ENCODE measurements at places on chromosomes 5 and 9.
A peak's percentile ranks its signal among the peaks of the same experiment; 100 is the strongest.

DNA sequence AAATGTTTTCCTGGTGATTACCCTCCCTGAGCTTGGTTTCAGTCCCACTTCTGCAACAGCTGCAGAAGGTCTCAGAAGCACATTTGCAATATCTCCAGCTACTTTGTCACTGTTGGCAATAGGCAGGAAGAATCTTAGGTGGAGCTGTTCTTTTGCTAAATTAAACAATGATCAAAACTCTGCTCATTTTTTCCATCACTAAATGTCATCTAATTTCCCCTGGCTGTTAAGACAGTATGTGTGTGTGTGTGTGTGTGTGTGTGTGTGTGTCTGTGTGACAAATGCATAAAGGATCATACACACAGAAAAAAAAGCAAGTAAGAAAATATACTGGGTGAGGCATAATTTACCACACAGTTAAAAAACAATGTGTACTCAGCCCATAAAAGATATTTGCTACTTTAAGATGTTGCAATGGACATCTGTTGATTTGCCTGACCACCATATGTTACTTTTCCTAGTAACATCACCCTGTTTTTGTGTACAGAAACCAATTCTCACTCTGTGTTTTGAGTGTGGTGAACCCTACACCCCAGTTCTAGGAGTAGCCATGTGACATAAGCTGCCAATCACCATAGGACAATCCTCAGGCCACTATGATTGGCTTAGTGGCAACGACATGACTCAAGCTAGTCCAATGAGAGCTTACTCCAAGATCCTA lies 572.6 kb upstream of the CLINT1 start:
- DNase-seq = no peak

DNA sequence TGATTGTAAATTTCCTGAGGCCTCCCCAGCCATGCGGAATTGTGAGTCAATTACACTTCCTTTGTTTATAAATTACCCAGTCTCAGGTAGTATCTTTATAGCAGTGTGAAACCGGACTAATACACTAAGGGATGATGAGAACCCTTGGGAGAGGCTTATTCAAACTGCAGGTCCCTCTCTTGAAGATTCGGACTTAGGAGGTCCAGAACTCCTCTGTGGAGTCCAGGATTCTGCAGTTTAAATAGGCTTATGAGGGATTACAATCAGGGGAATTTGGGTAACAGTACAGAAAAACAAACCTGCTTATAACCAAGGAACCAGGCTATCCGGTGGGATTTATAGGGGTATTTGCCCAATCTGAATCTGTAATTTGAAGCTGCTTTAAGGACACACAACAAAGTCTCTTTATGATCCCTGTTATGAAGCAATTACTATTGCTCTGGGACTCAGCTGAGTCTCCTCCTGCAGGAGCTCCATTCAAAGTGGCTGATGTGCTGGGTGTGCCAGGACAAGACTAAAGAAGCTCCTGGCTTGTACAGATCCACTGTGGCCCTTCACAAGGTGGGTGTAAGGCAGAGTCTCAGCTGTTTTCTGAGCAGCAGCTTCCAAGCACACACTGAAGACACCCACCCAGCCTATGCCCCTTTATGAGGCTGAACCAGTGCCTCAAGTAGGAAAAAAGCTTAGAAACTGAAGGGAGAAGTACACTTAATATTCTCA lies 41.8 kb upstream of the LHFPL2 start:
- no peak for DNase-seq

GRCh38 chr5:10333154-10334006 lies 20.1 kb upstream of the MARCHF6 start:
- no peak for DNase-seq

DNA sequence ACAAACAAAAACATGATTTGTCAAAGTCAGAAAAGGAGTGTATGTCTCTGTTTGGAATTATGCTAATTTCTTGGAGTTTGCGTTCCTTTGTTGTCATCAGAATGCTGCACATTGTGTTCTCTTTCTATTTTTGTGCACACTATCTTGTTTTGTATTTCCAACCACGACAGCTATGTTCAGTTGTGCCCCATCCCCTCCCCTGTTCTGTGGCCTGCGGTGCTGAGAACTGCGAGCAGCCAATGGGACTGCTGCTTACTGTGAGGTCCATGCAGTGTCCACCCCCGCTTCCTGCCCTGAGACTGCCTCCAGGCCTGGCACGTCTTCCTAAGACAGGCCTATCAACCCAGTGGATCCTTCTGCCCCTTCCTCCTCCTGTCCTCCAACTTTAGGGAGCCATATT lies 76.8 kb downstream of the PALM2AKAP2 start:
- DNase-seq = no peak

DNA sequence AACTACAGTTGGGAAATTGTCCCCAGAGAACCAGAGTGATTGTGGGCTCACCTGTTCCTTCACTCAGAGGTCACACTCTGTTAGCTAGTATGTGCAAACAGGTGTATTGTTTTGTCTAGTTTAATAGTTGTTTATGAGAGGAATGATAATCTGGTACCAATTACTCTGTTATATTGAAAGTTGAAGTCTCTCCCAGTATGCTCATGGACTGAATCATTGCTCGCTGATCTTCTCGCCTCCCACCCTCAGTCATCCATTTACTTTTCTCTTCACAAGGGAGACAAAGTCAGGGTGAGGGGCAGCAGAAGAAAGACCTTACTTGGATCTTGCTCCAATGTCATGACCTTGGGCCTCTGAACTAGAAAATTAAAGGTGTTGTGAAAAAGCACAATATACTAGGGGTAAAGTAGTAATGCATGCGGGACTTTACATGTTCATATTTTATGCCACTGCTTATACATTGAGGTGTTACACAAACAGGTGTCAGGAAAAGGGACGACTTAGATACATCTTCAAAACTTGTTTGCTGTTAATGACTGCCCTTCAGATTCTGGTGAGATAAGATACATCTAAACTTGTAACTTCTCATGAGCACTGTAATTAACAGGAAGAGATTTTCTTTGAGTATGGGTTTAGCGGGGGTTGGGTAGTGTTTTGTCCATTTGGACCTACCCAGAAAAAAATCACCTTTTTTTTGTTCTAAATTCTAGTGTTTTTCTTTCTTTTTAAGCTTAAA lies 36.9 kb downstream of the LNPEP start:
- DNase-seq = no peak

DNA sequence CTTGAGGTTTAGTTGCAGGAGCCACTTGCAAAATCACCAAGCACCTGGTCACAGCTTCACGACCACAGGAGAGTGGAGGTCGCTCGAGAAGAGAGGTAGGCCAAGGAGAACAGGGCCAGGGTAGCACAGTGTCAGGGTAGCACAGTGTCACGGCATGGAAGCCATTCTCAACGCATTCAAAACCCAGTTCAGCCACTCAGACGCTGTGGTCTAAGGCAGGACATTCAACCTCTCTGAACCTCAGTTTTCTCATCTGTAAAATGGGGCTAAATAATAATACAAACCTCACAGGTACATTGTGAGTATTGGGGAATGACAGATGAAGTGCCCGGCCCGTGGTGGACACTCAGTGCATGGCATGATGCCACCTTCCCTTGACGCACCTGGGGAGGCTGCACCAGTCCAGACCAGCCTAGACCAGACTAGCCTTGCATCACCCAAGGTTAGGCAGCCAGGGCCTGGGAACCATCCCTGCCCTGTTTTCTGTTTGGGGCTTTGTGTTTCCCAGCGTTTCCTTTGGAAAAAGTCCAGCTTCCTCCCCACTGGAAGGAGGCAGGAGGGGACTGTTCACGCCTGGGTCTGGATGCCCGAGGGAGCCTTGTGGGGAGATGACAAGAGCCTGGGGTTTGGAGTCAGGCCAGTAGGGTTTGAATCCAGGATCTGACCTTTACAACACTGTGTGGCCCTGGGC lies 7.8 kb upstream of the LMX1B start:
- no peak for DNase-seq

- no peak for DNase-seq
These were observed 69.9 kb upstream of the SLC1A1 start for GRCh38 chr9:4420351-4420750.

DNA sequence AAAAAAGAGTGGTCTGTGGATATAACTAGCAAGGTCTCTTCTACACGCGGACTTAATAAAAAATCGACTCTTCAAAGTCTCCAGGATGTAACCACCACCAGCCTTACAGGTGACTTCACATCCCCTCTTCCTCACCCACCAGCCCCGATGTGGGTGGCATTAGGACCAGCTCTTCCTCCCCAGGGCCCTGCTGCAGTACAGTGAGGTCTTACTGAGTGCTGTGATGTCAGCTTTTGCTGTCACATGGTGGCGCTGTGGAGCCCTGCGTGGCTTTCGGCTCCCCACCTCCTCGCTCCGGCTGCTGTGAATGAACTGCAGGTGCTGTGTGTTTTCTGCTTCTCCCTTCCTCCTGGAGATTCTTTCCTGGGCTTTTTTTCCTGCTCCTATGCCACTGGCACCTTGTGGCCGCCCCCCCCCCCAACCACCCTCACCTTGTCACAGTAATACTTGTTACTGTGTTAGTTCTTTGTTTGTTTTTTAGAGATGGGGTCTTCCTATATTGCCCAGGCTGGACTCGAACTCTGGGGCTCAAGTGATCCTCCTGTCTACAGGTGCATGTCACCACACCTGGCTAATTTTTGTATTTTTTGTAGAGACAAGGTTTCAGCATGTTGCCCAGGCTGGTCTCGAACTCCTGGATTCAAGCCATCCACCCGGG lies 15.8 kb upstream of the RAPGEF1 start:
- peak; percentile 74 for DNase-seq

DNA sequence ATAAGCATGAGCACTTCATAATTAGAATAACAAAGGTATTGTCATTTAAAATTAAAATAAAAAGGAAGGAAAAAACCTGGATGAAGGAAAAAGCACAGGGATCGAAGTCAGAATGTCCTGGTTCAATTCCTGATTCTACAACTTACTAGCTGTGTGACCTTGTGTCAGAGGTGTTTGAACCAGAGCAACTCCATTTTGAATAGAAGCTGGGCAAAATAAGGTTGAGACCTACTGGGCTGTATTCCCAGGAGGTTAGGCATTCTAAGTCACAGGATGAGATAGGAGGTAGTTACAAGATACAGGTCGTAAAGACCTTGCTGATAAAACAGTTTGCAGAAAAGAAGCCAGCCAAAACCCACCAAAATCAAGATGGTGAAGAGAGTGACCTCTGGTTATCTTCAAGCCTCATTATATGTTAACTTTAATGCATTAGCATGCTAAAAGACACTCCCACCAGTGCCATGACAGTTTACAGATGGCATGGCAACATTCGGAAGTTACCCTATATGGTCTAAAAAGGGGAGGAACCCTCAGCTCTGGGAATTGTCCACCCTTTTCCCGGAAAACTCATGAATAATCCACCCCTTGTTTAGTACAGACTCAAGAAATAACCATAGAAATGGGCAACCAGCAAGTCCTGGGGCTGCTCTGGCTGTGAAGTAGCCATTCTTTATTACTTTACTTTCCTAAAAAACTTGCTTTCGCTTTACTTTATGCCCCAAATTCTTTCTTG lies 412.7 kb downstream of the PIK3R1 start:
- no peak for DNase-seq

- DNase-seq = peak; percentile 95
These were observed 206.6 kb upstream of the RFX3 start for GRCh38 chr9:3732077-3733038.

GRCh38 chr5:163790497-163790896 lies 285.1 kb downstream of the MAT2B start:
- DNase-seq = peak; percentile 13

DNA sequence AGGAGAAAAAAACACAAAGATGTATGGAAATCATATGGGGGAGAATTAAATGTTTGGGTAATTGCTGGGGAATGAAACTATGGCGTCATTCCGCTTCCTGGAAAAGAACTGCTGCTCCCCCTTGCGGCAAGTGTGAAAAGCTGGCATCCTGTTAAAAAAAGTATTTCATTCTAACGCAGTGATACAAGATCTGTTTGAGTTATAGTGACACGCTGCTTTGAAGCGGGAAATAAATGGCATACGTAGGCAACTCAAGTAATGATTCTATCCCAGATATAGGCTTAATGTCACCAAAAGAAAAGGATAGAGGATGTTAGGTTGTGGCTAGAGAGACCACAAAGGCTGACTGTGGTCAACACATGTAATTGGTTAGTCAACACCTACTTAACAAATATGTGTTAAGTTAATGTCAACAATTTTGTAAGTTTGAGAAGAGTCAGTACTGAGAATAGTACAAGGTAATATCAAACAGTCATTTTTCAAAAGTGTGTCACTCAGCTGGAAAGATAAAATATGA lies 70.2 kb upstream of the ALDH1A1 start:
- DNase-seq = peak; percentile 61

- DNase-seq = no peak
These were observed 262.8 kb downstream of the RFX3 start for GRCh38 chr9:3262826-3263529.

DNA sequence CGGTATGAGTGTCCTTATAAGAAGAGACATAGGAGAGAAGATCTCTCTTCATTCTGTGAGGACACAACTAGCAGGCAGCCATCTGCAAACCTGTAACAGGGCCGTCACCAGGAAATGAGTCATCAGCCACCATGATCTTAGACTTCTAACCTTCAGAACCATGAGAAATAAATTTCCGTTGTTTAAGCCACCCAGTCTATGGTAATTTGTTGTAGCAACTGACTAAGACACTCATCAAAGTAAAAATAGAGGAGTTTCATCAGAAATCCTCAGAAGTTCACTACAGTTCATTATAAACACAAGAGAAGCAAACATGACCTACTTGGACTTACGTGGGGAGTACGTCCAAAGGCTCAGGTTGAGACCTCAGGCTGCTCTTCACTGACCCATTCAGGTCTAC lies 357.7 kb downstream of the SEMA5A start:
- peak; percentile 92 for DNase-seq

- DNase-seq = no peak
These were observed 268.7 kb upstream of the GAS1 start for GRCh38 chr9:87216036-87216435.

DNA sequence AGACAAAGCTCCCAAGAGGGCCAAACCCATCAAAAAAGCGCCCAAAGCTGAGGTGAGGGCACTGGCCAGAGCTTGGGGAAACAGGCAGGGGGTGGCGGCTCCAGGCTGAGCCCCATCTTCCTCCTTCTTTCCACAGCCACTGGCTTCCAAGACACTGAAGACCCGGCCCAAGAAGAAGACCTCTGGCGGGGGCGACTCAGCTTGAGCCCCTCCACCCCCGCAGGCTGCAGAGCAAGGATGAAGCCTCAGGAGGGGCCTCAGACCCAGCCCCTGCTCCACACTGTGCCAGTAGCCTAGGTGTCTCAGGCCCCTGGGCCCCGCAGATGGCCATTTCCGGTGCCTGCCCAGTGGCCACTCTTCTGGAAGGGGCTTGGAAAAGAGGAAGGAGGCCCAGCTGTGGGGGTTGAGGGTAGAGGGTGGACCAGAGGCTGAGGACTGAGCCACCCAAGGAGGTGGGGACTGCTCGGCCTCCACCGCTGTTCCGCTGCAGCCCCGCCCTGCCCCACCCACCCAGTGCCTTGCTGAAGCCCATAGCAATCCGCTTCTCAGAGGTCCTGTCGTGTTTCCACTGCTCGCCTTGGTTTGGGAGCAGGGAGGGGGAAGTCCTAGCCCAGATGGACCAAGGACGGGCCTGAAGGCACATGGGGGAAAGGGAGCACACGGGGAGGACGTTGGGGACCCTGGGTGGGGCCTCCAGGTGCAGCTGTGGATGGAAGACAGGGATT lies 6.9 kb downstream of the REEP2 start:
- DNase-seq = no peak

DNA sequence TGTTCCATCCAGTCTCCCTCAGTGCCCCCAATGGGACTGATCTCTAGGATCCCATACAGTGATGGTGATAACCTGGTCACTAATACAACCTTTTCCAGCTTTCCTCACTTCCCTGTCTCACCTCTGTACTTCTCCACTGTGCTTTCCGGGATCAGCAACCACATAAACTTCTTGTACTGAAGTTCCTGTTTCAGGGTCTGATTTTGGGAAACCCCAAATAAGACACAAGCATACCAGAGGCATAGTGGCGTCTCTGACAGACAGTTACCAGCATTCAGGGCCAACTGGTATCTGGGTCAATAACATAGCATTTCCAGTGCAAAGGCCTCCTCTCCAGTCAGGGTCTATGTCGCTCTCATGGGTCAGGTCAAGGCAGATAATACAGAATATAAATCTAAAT lies 64.3 kb downstream of the GLDC start:
- DNase-seq = no peak
